ENCODE measurements at places on chromosomes 13 and 19.

DNA sequence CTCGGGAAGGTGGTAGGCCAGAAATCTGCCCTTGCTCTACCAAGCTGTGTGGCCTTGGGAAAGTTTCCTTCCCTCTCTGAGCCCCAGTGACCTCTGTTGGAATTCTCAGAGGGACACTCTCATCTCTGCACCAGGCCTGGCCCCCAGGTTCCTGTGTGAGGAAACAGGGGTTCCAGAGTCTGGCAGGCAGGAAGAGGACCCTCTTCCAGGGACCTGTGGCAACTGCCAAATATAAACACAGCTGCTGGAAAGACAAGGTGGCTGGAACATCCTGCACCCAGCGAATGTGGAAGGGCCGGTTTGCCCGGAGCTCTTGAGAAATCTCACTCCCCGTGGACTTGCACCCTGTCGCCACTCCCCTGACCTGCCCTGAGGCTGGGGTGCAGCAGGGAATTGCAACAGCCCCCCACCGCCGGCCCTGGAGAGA is 52.8 kb downstream of the GADD45B start:
- no peak for DNase-seq

DNA sequence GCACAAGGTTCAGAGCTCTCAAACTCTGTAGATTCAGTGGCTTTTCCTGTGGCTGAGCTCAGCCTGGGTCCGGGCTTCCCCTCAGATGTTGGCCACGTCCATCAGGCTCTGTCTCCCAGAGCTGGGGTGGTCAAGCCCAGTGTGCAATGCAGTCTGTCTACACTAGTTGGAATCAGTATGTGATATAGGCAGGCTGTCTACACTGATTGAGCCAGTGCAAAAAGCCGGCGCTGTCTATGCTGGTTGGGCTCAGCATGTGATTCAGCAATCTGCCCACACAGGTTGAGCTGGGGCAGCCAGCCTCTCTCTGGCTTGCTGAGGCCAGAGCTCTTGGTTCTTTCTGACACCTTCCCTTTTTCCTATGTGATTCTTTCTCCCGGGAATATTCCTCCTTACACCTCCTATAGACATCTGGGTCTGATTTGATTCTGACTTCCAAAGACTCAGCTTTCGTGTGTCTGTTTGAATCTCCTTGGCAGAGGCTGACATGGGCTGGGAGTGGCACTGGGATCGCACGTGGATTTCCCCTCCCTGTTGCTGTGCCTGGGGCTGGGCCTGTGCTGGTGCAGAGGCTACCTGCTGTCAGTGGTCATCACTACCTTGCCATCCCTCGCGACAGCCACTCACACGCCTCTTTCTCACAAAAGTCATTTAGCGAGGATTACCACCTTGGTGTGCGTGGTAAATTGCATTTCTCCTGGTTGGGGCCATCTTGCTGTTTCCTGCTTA is 9.3 kb downstream of the CHST8 start:
- DNase-seq = no peak

DNA sequence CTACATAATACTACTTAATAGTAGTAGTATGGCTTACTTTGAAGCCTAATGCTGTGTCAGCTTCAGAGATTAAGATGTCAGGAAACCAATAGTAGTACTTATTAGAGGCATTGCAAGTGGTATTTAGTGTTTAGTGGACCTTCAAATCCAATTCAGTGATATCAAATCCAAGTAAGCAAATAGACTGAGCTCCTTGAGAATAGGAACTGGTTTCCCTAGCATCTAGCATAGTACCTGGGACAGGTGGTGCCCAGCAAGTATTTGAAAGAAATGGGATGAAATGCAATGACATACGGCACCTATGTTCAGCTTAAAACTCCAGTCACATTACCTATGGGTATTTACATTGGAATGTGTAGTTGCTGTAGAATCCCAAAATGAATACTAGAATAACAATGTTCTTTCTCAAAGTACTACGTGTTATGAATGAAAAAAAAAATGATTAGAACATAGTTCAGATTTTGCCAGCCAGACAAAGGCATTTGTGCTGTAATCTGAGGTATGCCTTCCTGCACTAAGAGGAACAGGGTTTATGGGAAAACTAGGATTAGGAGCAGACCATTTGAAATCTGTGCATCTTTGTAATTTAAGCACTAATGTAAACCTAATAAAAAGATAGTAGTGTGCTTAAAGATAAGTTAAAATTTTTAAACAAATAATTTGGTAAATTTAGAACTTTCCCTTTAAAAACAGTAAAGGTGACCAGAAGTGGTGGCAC is 17.1 kb downstream of the LSM14A start:
- no peak for DNase-seq

GRCh38 chr13:25001476-25002206 is 94.3 kb upstream of the PABPC3 start:
- no peak for DNase-seq

- no peak for DNase-seq
These were observed 235.1 kb downstream of the NALCN start for GRCh38 chr13:101181076-101181685.

GRCh38 chr19:31220540-31220939 is 128.7 kb downstream of the TSHZ3 start:
- DNase-seq = no peak

GRCh38 chr13:29480893-29481525 is 114.5 kb downstream of the SLC7A1 start:
- DNase-seq = no peak

DNA sequence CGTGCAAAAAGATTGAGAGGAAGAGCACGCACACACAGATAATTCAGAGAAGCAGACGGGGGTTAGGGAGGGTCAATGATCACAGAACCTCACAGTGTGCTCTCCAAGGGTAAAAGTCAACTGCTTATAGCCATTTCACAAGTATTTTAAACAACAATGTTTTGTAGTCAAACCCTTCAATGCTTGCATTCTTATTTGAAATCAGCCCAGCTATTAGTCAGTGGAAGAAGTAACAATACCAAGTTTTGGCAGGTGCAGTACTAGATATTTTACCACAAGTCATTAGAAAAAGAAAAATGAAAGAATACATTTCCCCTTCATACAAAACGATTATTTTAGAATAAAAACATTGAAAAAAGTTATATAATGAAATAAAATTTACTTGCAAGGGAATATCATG is 2.6 kb downstream of the CSNK1A1L start:
- DNase-seq = no peak

DNA sequence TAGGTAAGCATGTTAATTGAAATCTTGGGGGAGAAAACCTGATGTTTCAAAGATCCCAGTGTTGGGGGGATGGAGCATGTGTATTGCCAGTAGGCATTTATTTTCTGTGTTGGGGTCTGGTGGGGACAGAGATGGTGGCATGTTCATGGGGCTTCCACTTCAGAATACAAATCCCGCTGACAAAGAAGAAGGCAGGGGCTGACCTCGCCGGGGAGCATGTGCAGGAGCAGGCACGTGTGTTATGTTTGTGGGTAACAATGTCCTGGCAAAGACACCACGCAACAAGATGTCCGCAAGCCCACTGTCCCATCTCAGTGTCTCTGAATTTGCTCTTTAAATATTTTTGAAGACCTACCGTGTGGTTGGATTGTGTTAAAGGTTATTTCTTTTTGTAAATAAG is 164.5 kb downstream of the TEX29 start:
- DNase-seq = no peak

DNA sequence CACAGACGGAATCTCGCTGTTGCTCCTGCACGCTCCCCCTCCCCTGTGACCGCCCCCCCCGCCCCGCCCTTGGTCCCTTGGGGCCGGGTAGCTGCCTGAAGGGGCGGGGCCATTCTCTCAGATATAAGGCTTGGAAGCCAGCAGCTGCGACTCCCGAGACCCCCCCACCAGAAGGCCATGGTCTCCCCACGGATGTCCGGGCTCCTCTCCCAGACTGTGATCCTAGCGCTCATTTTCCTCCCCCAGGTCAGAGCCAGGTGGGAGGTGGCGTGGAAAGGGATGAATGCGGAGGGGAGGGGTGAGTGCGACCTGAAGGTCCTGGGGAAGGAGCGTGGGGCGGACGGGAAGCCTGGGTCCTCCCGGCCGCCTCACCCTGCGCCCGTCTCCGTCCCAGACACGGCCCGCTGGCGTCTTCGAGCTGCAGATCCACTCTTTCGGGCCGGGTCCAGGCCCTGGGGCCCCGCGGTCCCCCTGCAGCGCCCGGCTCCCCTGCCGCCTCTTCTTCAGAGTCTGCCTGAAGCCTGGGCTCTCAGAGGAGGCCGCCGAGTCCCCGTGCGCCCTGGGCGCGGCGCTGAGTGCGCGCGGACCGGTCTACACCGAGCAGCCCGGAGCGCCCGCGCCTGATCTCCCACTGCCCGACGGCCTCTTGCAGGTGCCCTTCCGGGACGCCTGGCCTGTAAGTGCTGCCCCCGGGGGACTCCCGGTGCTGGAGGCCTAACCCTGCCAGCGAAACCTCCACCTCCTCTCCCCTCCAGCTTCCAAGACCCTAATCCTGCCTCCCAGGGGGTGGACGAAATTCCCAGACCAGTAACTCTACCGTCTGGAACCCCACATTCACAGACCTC is at the start of gene DLL3:
TSS of gene DLL3 (plus strand) at position 150 of the 845 bp plus-strand sequence. CDS start at position 178, 28 bp downstream.
- no peak for DNase-seq

DNA sequence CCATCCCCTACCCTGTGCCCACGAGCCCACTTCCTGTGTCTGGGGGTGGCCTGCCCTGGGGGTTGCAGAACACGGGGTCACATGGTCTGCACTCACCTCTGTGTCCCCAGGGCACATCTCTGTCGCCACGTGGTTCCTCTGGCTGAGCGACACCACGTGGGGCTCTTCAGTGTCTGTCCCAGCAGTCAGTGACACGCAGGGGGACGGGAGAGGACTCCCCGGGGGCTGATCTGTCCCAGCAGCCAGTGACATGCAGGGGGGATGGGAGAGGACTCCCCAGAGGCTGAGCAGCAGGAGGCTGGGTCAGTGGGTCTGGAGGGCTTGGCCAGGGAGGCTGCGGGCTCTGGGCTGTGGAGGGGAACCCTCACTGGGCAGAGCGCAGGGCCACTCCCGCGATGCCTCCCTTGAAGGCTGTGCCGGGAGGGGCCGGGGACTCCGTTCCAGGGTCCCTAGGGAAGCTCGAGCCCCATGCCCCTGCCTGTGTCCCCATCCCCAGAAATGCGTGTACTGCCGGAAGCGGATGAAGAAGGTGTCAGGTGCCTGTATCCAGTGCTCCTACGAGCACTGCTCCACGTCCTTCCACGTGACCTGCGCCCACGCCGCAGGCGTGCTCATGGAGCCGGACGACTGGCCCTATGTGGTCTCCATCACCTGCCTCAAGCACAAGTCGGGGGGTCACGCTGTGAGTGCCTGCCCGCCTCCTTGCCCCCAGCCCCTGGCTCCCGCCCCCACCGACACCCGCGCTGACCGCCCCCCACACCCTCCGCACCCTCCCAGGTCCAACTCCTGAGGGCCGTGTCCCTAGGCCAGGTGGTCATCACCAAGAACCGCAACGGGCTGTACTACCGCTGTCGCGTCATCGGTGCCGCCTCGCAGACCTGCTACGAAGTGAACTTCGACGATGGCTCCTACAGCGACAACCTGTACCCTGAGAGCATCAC is 174.8 kb downstream of the KDM4B start:
- DNase-seq = no peak

GRCh38 chr13:48978942-48979601 is 3.4 kb downstream of the FNDC3A start:
- no peak for DNase-seq

DNA sequence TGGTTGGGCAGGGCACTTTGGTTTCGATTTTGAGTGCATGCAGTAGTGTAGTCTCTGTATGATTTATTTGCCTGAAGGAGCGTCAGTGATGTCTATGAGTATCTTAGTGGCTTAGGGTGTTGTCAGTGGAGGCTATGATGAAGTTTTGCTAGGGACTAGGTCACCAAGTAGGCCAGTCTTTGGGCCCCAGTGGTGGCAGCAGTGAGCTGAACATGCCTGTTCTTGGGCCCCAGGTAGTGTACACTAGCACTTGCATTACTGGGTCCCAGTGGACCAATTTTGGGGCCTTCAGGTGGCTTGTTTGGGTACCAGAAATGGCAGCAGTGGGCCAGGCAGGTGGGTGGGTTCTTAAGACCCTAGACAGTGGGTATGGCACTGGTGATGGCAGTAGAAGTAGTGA is 598.7 kb upstream of the SPRY2 start:
- no peak for DNase-seq

DNA sequence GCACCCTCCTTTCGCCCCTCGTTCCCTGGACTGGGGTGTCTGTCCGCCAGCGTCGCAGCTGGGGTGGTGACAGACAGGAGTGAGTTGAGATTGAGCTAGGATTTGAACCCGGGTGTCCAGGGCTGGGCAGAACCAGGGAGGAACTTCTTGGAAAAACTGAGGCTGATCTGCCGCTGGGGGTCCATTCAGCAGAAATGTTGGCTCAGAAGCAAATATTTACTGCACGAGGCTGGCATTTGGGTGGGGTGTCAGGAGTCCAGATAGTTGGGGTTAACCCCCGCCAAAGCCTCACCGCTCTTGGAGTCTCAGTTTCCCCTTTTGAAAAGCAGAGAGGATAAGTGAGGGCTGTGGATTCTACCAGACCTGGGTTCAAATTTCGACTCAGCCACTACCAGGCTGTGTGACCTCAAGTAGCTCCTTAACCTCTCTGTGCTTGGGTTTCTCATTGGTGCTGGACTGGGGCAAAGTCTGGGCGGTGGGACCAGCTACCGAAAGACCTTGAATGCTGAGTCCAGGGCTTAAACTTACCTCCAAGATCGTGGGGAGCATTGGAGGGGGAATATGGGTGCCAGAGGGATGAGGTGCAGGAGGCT is 20.9 kb downstream of the MAST3 start:
- DNase-seq = no peak

GRCh38 chr13:110756219-110756631 is 42.7 kb downstream of the ING1 start:
- DNase-seq = no peak

- no peak for DNase-seq
These were observed 45.8 kb downstream of the GGACT start for GRCh38 chr13:100542826-100543156.

GRCh38 chr19:31512181-31512970 is 163.1 kb upstream of the TSHZ3 start:
- DNase-seq = no peak

DNA sequence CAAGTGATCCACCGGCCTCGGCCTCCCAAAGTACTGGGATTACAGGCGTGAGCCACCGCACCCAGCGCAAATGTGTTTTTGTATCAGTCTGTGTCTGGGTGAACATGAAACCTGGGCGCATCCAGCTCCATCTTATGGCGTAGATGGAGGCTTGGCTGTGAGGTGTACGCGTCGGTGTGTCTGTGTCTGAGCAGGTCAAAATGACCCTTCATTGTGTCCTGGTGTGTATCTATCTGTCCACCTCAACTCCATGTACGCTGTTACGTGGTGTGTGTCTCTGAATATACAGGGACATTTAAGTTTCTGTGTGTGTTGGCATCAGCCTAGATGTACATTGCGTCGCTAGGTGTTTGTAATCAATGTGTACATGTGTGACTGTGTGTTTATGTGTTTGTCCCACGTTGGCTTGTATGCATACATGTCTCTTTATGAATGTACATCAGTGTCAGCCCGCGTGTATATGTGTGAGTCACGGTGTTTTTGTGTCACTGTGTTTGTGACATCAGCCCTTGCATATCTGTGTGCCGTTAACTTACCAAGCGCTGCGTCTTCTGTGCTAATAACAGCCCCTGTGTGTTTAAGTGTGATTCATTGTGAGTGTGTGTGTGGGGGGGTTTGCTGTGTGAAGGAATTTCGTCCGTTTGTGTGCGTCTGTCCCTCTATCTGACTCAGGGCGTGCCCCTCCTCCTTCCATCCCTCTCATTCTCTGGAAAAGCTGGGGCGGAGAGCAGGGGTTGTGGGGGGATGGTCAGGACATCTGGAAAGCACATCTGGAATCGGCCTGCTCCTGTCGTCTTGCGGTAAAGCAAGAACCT is 6.4 kb downstream of the AXL start:
- DNase-seq = no peak

Data from stimulated activated CD4-positive, alpha-beta T cell treated with anti-CD3 and anti-CD28 coated beads, TNF-alpha, amount 100 ng/mL, for 1 hour (primary cell).